ENCODE measurements at places on chromosomes 2 and 18. TPM values are rescaled to one million over a fixed set of nuclear protein-coding genes. Genes with fewer than 3 reads are reported as not detected.

Gene ANTXR1
- polyA plus RNA-seq, result 192 TPM

Gene ORMDL1
- 50.3 TPM for polyA plus RNA-seq

- DNase-seq, result no peak
These were observed 36.1 kb downstream of the CLASP1 start for GRCh38 chr2:121613152-121613551.

Gene CTDP1
- polyA plus RNA-seq, result 12.1 TPM

DNA sequence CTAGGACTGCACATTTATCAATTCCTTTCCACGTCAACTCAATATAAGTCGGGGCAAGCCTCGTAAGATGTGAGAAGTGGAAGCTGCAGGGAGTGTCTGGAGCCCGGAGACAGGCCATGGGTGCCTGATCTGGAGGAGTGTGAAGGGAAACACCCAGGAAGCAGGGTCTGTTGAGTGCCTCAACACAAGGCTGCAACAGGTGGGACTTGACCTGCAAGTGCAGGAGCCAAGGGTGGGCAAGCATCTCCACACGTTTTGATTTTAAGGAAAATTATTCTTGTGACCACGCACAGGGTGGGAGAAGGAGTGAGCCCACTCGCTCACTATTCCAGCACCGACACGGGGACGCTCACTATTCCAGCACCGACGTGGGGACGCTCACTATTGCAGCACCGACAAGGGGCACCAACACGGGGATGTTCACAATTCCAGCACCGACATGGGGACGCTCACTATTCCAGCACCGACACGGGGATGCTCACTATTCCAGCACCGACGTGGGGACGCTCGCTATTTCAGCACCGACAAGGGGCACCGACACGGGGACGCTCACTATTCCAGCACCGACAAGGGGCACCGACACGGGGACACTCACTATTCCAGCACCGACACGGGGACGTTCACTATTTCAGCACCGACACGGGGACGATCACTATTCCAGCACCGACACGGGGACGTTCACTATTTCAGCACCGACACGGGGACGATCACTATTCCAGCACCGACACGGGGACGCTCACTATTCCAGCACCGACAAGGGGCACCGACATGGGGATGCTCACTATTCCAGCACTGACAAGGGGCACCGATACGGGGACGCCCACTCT is 197.3 kb downstream of the EIPR1 start:
- DNase-seq, result no peak

- DNase-seq, result no peak
These were observed 738.7 kb upstream of the CHAC2 start for GRCh38 chr2:53028746-53029423.

Gene CRYGC
- not detected for polyA plus RNA-seq

Gene MAL
- not detected for polyA plus RNA-seq

GRCh38 chr2:71930049-71930681 is 217.5 kb downstream of the CYP26B1 start:
- peak; percentile 33 for DNase-seq

GRCh38 chr2:20429528-20429927 is 17.3 kb upstream of the RHOB start:
- no peak for DNase-seq

DNA sequence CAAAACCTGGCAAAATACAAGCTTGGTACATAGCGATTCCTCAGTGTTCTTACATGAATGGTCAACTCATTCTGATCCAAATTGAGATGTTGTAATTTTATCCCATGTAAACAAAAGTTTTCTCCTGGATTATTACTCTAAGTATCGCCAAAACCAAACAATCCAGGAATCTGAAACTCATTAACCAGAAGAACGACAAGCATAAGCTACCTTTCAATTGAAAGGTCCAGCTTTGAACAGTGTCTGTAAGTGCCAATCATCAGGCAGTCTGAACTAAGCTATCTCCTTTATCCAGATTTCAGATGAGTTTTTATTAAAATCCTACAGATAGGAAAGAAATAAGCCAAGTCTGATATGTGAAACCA is 2.4 kb downstream of the MEX3C start:
- no peak for DNase-seq

GRCh38 chr2:48601349-48601748 is 16.3 kb upstream of the GTF2A1L start:
- peak; percentile 42 for DNase-seq

DNA sequence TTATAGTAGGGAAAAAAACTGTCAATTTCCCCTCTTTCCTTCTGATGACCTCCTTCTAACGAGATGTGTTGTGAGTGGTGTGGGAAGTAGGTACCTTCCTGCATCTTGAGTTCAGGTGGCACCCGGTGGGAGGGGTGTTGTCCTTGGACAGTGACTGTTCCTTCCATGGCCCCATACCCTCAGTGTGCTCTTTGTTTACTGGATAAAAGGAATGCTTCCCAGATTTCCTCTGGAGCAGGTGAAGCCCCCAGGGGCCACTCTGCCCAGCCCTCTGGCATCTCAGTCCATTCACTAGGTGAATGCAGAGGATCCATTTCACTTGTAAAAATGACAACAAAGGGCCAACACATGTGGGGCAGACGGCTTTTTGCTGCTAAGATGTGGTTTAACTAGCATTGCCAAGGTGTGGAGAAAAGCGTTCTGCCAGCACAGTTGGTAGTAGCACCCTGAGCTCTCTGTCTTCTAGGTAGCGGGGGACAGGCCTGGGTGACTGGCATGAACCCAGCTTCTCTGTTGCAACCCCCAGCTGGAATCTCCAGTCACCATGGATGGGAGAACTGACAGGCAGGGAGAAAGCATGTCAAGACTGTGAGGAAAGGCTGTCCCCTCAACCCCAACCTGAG is 6.9 kb downstream of the GDF7 start:
- DNase-seq, result no peak

Data from A549 (cell line).